Stimulated activated naive B cell treated with anti-CD40 and anti-IgM and Interleukin-4, amounts not matched to agents 10 μg/mL and 1 μg/mL and 100 μg/mL, for 72 hours (primary cell): ENCODE measurements at places on chromosomes 3 and 15.
A peak's percentile ranks its signal among the peaks of the same experiment; 100 is the strongest.

- DNase-seq = no peak
These were observed 204.2 kb upstream of the TBC1D5 start for GRCh38 chr3:17946619-17947018.

GRCh38 chr15:101054991-101055390, 135.8 kb downstream of the LRRK1 start:
- DNase-seq = no peak

DNA sequence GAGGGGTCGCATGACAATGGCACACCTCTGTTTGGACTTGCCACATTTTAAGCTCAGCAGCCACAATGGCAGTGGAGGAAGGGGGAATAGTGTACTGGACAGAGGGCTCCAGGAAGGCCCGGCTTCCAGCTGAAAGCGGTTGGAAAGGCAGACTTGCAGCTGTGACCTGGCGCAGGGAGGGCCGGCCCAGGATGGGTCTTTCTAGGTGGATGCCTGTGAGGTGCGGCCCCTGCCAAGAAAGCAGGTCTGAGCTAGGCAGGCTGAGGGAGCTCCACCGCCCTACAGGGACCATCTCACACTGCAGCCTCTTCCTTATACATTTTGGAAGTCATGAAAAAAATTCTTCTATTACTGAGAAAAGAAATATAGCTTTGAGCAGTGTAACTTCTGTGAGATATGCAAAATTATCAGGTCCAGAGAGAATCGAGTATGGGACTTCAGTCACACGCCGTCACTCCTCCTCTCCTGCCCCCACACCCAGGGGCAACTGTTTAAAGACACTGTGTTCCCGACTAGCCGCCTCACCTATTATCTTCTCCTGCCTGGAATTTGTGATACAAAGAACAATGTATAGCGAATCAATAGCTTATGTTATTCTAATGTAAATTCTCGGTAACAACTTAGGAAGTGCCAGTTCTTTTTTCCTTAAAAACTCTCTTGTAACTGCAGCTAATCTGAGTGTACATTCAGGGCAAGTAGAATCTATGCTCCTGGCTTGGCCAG, 331.0 kb downstream of the OCA2 start:
- DNase-seq = no peak

DNA sequence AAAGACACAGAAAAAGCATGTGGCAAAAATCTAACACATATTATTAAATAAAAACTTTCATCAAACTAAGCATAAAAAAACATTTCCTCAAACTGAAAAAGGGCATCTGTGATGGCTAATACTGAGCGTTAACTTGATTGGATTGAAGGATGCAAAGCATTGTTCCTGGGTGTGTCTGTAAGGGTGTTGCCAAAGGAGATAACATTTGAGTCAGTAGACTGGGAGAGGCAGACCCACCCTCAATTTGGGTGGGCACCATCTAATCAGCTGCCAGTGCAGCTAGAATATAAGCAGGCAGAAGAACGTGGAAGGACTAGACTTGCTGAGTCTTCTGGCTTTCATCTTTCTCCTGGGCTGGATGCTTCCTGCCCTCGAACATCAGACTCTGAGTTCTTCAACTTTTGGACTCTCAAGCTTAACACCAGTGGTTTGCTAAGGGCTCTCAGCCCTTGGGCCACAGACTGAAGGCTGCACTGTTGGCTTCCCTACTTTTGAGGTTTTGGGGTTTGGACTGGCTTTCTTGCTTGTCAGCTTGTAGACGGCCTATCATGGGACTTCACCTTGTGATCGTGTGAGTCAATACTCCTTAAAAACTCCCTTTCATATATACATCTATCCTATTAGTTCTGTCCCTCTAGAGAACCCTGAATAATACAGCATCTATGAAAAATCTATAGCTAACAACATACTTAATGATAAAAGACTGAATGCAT, 45.4 kb downstream of the DAZL start:
- DNase-seq = no peak

GRCh38 chr3:116517308-116517707, 72.0 kb upstream of the LSAMP start:
- DNase-seq = no peak

- no peak for DNase-seq
These were observed 550.7 kb upstream of the DPPA4 start for GRCh38 chr3:109888026-109888425.

DNA sequence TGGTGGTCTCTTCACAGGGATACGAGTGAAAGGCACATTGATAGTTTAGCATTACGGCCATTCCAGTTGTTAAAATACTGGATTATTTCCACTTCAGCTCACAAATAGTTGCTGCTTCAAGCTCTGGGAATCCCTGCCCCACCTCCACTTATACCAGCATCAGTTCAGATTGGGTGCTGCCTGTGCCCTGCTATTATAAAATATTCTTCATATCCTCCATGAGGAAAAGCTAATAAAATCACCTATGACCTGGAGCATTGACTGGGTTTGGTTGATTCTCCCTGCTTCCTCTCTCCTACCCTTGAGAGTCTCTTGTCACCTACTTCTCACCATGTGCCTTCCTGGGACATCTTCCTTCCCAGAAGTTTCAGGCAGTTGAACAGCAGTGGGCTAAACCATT, 529.0 kb downstream of the MCTP2 start:
- DNase-seq = no peak

- DNase-seq = no peak
These were observed 48.4 kb upstream of the CCK start for GRCh38 chr3:42314411-42314810.

GRCh38 chr3:127814325-127814781, 8.0 kb downstream of the MGLL start:
- no peak for DNase-seq

DNA sequence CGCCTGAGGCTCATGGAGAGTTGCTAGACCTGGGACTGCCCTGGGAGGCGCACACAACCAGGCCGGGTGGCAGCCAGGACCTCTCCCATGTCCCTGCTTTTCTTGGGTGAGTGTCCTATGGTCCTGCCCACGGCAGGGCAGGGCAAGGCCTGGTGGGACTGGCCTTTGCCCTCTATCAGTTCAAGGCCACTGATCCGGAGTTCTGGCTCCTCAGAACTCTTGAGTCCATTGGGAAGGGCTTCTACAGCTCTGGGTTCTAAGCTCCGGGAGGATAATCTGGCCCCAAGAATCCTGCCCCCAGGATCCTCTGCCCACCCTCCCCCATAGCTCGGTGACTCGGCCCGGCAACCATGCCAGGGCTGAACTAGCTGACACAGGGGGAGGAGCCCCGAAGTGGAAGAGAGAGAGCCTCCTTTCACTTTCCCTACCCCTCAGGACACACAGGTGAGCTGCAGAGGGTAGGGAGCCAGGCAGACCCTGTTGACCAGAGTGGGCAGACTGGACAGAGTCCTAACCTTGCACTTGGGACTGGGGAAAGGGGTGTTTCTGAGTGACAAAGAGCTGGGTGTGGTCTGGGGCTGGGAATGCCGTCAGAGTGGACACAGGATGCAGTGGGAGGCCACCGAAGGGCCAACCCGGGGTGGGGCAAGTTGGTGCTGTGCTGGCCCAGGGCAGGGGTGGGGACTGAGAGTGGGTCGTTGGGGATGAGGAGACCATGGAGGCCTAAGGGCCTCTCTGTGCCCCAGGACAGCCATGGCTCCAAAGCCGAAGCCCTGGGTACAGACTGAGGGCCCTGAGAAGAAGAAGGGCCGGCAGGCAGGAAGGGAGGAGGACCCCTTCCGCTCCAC, 664 bp downstream of the PARP3 start:
- DNase-seq = peak; percentile 54

DNA sequence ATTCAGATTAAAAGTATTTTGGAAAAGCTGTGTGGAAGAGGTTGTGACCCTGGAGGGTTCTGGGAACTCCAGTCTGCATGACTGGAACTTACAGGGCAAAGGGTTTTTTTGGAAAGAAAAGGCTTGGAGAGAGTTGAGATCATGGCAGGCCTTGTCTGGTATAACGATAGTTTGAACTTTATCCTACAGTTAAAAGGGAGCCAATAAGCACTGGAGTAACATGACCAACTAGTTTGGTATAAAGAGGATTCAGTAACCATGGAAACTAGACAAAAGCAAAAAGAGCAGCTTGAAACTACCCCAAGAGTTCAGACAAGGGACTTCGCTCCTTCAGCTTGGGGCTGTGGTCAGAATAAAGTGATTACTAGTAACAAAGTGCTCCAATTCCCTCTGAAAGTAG, 151.2 kb upstream of the TMCO5A start:
- DNase-seq = no peak

DNA sequence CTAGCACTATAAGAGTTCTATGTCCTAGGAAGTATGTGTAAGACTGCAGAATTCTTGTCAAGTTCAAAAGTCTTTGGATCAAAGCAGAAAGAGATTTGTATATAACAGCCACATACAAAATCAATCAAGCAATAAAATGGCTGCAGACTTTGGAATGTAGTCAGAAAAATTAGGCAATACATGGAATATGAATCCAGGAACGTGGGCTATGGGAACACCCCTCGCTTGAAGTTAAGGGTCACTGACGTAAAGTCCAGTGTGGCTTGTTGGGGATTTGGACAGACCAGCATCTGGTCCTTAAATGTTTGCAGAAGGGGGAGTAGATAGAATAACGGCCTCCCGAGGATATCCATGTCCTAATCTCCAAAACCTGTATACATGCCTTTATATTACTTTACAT, 178.6 kb downstream of the ADAMTS9 start:
- no peak for DNase-seq

DNA sequence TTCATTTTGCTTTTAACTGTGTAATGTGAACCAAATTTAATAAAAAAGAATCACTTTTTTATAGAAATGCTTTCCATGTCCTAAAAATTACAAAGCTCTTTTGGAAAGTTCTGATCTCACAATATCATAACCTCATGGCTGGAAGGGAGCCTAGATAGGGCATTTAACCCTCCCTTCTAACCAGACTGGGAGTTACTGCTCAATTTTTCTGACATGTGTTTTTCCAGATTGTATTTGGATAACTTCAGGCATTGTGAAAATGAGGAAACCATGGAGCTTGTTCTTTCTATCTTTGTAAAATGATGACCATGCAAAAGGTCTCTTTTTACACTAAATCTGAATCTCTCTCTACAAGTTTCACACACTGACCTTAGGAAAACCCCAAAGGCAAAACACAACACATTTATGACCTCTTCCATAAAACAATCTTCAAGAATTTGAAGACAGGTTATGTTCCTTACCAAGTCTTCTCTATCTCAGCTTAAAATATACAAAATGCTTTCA, 508.8 kb downstream of the DIPK2A start:
- no peak for DNase-seq

- no peak for DNase-seq
These were observed 107.5 kb downstream of the SRGAP3 start for GRCh38 chr3:9141928-9142289.

DNA sequence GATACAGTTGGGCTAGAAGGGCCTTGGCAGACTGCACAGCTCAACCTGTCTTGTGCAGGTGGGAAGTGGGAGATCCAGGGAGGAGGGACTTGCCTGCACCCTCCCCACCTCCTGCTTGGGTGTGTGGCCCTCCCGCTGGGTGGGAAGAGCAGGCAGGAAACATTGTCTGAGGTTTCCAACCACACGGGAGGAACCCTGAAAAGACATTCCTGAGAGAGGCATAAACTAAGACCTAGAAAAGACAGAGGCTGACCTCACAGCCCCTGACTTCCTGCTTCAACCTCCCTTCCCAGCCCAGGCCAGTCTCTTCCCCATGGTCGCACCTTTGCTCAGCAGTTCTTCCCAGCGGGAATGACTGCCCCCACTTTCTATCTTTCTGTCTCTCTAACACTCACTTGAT, 46.3 kb upstream of the INSYN1 start:
- no peak for DNase-seq

- DNase-seq = no peak
These were observed 8.5 kb upstream of the PPARG start for GRCh38 chr3:12280357-12280806.

DNA sequence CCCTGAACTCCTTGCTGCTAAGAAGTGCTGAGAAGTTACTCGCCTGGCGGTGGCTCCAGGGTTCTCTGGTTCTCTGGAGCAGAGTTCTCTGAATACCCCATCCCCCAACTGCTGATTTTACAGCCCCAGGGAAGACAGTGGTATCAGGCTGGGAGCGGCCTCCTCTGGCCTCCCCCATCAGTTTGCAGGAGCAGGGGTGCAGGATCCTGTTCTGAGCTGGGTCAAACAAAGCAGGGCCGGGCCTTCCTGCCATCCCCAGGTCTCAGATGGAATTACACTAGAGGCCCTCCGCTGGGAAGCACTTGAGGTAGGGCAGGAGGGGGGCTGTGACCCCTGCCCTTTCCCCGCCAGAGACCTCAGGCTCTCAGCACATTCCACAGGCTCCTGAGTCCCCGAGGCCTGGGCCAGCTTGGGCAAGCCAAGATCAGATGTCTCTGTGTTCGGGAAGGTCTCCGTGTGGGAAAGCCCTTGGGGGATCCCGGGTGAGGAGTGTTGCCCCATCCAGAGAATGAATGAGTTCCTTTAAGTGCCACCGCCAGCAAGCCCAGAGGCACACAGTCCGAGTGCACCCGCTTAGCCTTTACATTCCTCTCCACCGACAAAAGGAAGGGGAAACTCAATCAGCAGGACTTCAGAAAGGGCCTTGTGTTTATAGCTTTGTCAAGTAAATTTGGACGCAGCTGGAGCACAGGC, 149.9 kb downstream of the LRRK1 start:
- no peak for DNase-seq

- no peak for DNase-seq
These were observed 29.8 kb upstream of the APOD start for GRCh38 chr3:195613468-195614069.

DNA sequence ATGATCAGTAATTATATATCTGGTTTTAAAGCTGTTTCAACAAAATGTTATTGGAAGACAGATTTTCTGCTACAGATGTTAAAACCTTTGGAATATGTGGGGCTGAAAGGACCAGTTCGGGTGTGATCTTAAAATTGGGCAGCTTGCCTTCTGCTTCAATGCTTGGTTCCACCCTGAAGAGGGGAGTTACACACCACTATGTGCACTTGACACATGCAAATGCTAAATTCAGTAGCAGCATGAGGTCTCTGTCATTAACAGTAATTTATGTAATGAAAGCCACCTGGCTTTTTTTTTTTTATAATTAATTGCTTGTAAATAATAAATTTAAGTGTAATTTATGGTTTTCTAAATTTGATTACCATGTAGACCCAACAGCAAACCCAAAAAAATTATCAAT, 24.6 kb downstream of the CDIN1 start:
- DNase-seq = no peak

GRCh38 chr15:36356978-36357601, 222.3 kb upstream of the CDIN1 start:
- DNase-seq = no peak

DNA sequence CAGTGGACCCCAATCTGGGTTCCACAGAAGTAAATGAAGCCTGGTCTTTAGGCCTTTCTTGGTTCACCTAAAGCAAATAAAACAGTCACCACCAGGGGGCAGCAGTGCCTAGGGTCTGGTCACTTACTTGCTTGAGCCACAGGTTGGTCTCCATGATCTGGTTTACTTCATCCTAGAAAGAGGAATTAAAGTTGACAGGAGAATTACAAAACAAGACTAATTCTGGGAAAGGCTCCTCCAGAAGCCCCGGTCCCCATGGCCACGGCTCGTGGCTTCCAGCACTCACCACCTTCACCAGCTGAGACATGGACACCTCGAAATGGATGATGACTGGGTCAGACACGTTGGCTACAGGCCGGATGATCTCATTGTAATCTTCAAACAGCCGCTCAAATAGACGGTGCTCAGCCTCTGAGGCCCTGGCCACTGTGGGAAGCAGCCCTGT, 2.3 kb downstream of the CHRNA3 start:
- peak; percentile 62 for DNase-seq
